ENCODE measurements at places on chromosomes 5 and 9.

DNA sequence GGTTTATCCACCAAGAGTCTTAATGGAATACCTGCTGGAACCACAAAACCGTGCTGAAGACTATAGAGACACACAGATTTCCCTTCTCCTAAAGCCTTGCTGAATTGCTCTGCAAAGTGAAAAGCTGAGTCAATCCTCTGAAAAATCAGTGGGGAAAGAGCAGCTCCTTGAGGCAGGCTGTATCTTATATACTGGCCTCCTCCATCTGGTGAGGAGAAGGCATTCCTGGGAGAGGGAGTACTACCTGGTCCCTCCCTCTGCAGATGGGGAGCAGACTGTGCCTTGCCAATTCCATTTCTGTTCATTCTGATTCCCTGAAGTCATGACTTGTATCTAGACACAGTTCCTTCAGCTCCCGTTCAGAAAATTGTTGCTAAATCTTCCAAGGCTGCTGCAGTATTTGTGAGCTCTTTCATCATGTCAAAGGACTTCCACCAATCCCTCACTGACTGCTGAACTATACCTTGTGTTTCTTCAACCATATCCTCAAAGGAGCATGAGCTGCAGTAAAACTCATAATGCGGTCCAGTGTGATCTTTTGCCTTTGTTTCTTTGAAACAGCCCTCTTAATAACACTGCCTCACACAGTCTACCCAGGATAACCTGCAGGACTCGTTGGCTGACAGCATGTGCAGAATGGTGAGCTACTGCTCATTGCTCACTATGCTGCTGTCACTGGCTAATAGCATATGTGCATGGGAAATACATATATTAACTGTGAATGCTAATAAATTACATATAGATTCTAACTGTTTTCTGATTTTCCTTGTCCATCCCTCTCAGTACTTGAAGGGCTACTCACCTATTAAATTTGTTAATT lies 84.5 kb downstream of the FOXD1 start:
- DNase-seq = no peak

DNA sequence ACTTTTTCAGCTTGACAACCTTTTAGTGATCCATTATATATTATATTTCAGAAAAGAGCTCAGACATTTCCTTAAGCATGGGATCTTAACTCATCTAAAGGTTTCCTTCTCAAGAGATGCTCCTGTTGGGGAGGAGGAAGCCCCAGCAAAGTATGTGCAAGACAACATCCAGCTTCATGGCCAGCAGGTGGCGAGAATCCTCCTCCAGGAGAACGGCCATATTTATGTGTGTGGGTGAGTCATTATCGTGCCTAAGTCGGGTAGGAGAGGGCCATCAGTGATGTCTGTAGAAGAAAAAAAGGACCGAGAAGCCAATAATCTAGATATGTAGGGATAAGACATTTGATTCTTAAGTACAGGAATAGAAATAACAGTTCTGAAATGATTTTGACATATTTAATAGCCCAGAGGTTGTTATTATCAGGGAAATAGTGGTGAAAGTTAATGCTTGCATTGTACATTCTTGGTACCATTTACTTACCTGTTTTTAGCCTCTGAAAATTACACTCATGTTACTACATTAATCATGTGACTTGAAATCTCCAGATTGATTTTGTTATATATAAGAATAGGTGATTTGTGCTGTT lies 28.2 kb downstream of the MTRR start:
- no peak for DNase-seq

- DNase-seq = no peak
Observed at GRCh38 chr9:2745560-2746380, 28.5 kb downstream of the KCNV2 start.

DNA sequence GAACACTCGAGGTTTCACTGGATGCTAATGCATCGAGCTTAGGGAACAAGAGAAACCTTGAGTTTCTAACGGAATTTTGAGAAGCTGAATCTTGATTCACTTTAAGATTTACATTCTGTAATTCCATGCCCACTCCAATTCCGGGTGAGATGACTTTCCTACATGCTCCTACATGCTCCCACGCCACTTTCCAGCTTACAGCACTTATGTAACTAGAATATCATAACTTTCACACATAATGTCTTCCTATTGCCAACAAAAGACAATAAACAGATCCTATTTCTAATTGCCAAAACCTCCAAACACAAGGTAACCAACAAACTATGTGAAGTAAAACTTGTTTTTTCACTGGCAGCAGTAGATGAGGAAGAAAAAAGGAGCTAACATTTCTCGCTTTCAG lies 72.9 kb downstream of the ECPAS start:
- DNase-seq = no peak

- DNase-seq = peak; percentile 29
Observed at GRCh38 chr5:69364414-69364813, 4.9 kb downstream of the AK6 start.

DNA sequence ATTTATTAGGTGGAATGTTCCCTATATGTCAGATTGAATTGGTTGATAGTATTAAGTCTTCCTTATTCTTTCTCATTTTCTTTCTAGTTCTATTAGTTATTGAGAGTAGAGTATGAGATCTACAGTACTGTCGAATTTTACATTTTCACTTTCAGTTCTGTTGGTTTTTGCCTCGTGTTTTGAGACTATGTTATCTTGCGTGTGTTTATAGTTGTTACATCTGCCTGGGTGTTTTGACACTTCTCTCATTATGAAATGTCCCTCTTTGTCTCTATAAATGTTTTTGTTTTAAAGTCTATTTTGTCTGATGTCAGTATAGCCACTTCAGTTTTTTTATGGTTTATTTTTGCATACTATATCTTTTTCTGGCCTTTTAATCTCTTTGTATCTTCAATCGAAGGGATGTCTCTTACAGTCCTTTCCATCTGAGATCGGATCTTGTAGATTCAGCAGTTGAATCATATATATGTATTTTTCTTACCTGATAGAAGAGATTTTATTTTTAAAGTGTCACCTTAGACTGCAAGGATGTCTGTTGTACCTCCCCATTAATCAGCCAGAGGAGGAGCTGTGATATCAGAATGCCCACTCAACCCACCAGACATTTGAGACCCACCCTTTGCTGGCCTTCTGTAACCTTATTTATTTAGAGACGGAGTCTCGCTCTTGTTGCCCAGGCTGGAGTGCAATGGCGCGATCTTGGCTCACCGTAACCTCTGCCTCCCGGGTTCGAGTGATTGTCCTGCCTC lies 20.7 kb downstream of the EHMT1 start:
- DNase-seq = no peak

GRCh38 chr5:159567461-159567860 lies 237.2 kb upstream of the IL12B start:
- DNase-seq = no peak

DNA sequence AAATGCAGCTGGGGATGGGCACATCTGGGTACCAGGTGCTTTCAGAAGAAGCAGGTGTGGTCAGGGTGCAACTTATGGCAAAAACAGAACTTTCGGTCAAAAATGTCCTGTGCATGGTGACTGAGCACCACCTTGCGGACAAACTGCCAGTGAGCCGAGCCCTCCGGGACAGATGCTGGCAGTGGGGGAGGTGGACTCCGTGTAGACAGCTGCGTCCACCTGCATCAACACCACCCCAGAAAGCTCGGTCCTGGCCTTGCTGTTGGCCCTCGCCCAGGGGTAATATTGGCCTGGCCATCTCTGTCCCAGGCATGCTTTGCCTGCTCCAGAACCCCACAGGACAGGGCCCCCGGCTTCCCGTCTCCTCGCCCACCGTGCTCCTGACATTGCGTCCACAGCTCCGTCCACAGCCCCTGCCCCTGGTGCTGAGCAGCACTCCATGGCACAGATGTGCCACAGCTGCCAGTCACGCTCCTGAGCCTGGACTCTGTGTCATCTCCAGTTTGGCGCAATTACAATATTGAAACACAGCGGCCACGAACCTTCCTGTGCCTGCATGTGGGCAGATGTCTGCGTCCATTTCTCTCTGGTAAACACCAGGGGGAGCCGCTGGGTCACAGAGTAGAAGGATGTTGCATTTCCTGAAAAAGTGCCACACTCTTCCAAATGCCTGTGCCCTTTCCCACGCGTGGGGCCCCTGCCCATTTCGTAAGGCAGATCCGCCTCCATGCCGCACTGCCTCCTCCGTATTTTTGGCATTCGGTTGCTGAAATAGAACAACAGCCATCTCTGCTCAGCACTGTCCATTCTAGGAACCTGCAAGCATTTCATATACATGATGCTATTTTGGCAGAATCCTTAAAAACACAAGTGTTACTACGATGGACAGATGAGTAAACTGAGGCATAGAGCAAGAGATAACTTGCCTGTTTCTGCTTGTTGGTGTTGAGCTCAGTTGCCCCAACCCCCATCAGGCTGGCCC lies 33.4 kb upstream of the SLC6A19 start:
- DNase-seq = peak; percentile 74

- DNase-seq = no peak
Observed at GRCh38 chr9:86557063-86557766, 203.0 kb upstream of the TUT7 start.

Data from naive thymus-derived CD4-positive, alpha-beta T cell (primary cell).